ENCODE measurements at places on chromosomes 3 and 15.
A peak's percentile ranks its signal among the peaks of the same experiment; 100 is the strongest.

DNA sequence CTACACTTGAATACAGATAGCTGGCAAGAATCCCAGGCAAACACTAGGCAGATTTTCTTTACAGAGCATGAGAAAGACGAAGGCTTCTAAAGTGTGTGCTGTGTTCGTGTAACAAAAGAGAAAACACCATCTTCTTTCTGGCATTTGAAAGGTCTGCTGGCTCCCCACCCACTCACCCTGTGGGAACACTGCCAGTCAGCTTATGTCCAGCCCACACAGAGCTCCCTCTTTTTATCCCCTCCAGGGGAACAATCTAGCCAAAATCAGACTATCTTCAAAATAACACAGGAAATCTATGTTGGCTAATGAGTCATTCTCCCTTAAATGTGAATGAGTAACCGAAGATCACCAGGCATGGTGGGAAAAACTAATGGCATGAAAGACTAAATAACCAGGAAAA lies 45.6 kb upstream of the PAQR5 start:
- no peak for DNase-seq

DNA sequence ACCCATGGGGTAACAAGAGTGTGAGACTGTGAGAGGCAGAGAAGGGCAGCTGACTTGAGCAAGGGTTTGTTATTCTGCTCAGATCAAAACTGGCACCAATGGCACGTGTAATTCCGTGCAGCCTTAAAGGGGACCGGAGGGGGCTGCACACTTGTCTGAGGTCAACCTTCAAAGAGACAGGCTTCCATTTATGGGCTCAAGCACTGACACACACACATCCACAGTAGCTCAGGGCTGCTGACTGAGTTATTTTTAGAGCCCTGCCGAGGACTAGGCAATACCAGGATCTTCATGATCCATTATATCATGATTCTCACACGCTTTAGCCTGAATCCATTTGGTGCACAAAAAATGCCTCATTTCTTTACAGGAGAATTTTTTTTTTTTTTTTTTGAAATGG lies 20.6 kb upstream of the SPTBN5 start:
- DNase-seq = no peak

DNA sequence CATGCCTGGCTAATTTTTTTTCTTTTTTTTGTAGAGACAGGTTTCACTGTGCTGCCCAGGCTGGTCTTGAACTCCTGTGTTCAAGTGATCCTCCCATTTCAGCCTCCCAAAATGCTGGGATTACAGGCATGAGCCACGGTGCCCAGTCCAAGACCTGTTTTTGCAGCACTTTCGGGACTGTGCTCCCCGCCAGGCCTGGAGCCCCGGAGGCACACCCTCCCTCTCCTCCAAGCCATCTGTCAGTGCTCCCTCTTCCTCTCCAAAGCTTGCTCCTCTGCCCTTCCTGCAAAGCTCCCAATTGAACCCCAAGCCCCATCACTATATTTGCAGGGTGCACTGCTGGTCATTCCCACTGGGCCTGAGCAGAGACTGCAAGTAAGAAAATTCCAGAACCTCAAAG lies 98.1 kb downstream of the CORO2B start:
- no peak for DNase-seq

DNA sequence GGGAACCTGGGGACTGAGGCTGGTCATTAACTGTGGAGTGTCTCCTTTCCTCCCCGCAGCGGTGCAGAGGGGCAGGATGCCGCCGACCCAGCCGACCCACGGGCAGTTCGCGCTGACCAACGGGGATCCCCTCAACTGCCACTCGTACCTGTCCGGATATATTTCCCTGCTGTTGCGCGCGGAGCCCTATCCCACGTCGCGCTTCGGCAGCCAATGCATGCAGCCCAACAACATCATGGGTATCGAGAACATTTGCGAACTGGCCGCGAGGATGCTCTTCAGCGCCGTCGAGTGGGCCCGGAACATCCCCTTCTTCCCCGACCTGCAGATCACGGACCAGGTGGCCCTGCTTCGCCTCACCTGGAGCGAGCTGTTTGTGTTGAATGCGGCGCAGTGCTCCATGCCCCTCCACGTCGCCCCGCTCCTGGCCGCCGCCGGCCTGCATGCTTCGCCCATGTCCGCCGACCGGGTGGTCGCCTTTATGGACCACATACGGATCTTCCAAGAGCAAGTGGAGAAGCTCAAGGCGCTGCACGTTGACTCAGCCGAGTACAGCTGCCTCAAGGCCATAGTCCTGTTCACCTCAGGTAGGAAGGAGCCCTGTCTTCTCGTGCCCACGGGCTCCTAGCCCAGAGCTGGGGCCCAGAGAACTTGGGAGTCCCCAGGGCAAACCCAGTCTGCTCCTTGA lies 3.7 kb downstream of the NR2F2 start:
- DNase-seq = no peak

DNA sequence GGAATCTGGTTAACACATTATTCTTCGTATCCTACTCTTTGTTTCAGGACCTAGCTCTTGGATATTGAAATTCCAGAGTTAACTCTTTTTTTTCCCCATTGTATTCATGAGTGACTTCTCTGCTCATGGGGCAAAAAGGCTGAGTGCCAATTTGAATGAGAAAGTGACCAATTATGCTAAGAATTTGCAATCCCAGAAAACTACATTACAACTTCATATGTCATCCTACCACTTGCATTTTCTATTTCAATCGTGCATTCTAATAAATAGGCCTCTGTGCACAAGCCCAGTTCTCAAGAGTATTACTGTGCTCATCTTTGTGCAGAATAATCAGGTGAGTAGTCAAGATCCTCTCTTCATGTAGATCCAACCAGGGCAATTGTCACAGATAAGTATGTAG lies 537.8 kb downstream of the OTOL1 start:
- no peak for DNase-seq

GRCh38 chr3:56667973-56668579 lies 15.0 kb downstream of the TASOR start:
- no peak for DNase-seq

DNA sequence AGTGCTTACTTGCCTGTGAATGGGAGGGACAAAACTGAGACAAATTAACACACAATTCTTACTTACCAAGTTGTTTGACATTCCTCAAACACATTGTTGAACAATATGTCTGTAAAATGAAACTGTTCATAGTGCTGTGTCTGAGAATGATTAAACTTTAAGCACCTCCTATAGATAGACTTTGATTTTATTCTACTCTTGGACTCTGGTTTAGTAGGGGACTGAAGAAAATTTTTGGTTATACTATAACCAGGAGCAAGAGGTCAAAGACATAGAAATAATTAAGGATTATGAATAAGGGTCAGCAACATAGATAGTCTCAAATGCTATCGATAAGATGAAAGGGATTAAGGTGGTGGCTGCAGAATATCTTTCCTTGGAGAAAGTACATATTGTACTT lies 7.9 kb upstream of the MTFMT start:
- no peak for DNase-seq

- no peak for DNase-seq
Observed at GRCh38 chr3:127991251-127991650, 61.0 kb upstream of the SEC61A1 start.

DNA sequence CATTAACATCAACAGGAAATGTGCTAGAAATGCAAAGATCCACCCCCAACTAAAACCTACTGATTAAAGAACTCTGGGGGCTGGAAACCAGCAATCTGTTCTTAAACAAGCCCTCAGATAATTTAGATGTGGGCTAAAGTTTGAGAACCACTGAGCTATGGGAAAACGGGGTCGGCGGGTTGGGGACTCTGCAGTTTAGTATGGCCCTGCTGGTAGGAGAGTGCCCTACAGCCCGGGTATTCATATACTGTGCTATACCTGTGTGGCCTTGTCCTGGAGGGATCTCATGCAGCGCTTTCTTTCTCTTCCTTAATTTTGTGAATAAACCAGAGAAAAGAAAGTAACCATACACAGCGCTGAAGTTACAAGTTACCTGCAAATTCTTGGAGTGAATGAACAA lies 189.7 kb upstream of the GBE1 start:
- no peak for DNase-seq

DNA sequence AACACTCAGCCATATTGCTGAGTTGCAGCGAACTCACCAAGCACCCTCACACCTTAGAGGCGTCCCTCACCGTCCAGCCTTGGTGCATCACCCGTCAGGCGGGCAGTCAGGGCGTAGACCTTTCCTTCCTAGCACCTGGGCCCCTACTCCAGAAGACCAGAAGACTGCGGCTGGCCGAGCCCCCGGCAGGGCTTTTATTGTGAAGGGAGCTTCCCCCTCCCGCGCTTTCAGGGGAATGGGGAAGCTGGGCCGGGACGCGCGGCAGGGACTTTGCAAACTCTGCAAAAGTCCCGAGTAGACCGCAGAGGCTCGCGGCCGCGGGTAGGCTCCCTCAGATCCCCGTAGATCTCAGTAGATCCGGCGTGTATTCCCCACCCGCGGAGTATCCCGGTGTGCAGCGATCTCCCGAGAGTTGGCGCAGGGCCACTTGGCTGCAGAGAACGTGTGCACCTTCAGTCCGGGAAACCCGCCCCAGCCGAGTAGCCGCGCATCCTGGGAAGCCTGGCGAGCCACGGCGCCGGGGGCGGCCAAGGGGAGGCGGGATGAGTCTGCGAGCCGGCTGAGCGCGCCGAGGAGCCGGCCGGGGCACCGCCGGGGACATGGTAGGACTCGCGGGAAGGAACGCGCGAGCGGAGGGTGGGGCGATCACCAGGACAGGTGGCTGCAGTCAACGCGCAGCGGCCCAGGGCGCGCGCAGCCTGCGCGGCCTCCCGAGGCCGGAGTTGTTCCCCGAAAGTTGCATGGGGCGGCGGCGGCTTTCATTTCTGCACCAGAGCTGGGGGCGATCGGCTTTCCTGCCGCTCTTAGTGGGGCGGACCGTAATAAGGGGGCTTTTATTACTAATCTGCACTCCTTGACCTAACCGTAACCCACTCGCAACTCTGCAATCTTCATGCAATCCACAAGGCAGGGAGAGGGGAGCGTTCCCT lies at the start of gene GASK1A:
Gene GASK1A (plus strand): TSS at position 268 of the 929 bp plus-strand sequence. CDS start 332 bp downstream, at position 600.
- DNase-seq = peak; percentile 74

GRCh38 chr3:5078151-5078550 lies 43.9 kb upstream of the ARL8B start:
- DNase-seq = no peak

- DNase-seq = no peak
Observed at GRCh38 chr3:59482684-59483083, 432.9 kb upstream of the CFAP20DC start.

DNA sequence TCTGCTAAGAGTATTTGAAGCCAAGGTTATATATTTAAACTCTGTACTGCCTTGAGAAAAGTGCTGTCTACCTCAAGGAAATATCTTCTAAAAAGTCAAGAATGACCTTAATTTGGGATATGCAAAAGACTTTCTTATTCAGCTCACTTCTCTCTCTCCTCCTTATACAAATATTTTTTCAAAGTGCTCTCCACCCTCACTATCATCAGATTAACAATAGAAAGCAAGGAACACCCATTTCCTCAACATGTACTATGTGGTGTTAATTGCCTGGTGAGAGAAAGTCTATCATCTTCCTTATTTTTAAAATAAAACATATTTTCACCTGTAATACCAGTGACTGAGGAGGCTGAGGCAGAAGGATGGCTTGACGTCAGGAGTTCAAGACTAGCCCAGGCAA lies 44.4 kb upstream of the RSL24D1 start:
- no peak for DNase-seq

DNA sequence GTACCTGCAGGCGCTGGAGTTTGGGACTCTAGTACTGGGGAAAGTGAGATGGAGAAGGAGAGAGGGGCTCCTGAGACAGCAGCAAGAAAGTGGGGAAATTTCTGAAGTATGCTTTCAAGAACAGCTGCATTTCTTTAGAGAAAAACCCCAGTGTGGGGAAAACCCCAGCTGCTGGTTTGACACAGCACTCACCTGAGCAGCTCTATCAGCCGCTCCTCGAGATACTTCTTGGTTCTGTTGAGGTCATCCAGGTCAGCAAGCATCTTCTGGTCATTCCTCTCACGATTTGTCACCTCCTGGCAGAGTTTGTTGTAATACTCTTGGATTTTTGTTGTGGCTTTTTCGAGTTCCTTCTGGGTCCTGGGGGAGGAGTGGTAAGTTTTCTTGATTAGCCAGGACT lies 18.8 kb downstream of the CXCR6 start:
- DNase-seq = no peak

- DNase-seq = peak; percentile 38
Observed at GRCh38 chr3:126288314-126288713, 68.9 kb downstream of the KLF15 start.

DNA sequence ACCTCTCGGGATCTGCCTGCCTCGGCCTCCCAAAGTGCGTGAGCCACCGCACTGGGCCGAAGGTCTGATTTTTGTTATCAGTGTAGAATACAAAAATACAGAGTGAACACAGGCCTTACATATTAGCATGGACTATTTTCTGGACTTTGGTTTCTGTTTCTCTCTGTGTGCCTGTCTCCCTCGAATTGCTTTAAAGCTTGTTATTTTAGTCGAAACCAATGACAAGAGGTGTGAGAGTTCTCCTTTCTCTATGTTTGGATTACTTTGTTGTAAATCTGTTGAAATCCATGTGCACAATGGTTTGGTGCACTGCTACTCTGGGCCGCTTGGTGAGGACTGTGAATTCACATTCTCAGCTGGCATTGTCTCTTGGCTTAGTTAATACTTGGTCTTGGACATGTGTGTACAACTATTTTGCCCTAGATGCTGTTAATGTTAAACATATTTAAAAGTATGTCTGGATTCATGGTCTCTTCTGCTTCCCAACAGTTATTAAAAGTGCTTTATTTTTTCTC lies 23.9 kb downstream of the MED12L start:
- no peak for DNase-seq

GRCh38 chr3:61936344-61936937 lies 375.1 kb downstream of the PTPRG start:
- DNase-seq = peak; percentile 34

- DNase-seq = no peak
Observed at GRCh38 chr3:142577696-142578328, 721 bp downstream of the ATR start.

- no peak for DNase-seq
Observed at GRCh38 chr3:146164071-146164470, 3.1 kb upstream of the PLOD2 start.

GRCh38 chr3:171178714-171179113 lies 152.2 kb upstream of the SLC2A2 start:
- DNase-seq = no peak

GRCh38 chr15:50009634-50010033 lies 109.4 kb downstream of the ATP8B4 start:
- DNase-seq = no peak

DNA sequence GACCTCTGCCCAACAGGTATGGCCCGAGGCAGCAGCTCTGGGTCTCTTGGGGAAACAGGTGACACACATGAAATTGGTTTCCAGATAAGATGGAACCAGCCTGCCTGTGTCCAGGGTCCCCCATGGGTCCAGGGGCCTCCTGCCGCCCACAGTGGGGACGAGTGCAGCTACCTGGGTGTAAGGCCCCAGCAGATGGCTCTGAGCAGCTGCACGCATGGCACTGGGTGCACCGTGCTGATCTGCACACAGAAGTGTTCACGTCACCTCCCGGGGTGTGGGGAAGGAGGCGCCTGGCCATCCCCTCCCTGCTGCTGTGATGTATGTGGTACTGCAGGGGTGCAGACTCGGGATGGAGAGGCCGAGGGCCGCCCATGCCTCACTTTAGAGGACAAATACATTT lies 63.6 kb downstream of the NIPA2 start:
- no peak for DNase-seq

All from nephron progenitor cell (in vitro differentiated cells).